ENCODE measurements at places on chromosomes 6 and 20. TPM values are rescaled to one million over a fixed set of nuclear protein-coding genes. Genes with fewer than 3 reads are reported as not detected.

The SASH1 gene
- total RNA-seq, result 16.4 TPM

The TSPO2 gene
- total RNA-seq, result not detected

GRCh38 chr6:18395856-18396197 lies 8.7 kb downstream of the RNF144B start:
- no peak for DNase-seq

GRCh38 chr6:157800420-157801237 lies 22.4 kb upstream of the SNX9 start:
- DNase-seq, result no peak

The KCTD20 gene
- total RNA-seq, result 23.8 TPM

DNA sequence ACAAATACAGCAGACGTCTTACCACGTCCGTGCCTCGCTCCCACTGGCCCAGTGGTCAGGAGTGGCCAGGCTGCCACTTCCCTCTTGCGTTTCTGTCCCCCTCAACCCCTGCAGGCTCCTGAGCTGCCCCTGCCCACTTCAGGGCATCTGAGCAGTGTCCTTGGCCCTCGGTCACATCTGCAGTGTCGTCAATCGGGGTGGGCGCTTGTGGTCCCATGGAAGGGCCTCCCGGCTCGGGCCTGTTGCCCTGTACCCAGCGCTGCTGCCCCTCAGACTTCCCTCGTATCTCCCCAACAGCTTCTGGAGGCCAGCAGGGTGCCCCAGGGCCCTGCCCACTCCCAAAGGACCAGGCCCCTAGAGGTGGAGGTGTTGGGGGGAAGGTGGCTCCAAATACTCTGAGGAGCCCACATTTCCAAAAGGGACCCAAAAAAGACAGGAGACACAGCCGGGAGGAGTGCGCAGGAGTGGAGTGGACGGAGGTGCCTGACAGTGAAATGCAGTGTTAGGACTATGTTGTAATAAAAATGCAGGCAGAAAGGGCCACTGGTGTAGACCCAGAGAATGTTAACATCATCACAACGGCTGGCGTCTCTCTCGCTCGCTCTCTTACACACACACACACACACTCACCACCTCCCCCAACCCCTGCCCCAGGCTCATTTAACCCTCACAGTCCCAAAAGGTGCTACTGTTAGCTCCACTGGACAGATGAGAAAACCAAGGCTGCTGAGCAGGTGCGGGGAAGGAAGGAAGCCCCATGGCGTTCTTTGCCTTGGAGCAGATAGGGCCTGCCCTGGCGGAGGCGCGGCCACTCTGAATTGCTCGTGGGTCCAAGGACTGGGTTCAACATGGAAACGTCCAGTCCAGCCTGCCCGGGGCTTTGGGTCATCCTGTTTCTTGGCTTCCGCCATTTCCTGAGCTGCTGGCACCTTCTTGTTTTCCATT lies 343.9 kb downstream of the ZFAND3 start:
- DNase-seq, result no peak

The ADTRP gene
- 56.6 TPM for total RNA-seq

GRCh38 chr20:58277578-58278472 lies 31.7 kb upstream of the RAB22A start:
- no peak for DNase-seq

DNA sequence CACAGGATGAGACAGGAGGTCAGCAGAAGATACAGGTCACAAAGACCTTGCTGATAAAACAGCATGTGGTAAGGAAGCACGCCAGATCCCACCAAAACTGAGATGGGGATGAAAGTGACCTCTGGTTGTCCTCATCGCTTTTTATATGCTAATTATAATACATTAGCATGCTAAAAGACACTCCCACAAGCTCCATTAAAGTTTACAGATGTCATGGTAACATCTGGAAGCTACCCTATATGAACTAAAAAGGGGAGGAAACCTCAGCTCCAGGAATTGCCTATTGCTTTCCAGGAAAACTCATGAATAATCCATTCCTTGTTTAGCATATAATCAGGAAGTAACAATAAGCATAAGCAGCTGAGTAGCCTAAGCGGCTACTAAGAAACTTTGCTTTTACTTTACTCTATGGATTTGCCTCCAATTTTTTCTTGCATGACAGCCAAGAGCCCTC lies 8.4 kb upstream of the RIN2 start:
- DNase-seq, result no peak

DNA sequence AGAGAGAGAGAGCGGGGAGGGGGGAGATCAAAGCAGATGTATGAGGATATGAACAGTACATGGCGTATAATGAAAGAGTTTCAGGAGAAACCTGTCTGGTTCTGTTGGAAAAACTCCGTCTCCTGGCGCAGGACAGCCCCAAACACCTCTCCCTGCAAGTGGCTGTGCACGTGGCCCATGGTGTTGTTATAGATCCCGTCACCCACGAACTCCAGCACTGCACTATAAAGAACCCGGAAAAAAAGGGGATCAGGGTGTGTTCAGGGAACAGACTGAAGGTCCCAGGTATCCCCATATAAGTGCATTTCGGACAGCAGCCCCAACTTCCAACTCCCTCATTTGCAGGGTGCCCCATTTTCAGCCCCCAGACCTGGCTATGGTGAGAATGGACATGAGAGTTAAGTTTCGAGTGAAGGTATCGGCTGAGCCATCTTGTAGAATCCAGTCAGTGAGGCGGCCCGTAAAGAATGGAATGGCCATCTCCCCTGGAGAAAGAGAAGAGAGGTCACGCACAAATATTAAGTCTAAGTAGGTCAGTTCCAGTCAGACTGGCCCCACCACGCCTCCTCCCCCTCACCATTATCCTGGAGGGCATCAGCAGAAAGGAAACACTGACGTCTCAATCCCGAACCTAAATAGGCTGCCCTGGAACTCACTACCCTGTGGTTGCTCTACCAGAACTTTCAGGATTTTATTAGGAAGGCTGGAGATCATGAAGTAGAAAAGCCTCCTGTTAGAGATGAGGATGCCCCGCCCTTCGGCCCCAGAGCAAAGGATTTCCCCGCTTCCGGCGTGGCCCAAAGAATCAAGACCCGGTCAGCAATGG lies 1.3 kb downstream of the TAP1 start:
- peak; percentile 68 for DNase-seq

DNA sequence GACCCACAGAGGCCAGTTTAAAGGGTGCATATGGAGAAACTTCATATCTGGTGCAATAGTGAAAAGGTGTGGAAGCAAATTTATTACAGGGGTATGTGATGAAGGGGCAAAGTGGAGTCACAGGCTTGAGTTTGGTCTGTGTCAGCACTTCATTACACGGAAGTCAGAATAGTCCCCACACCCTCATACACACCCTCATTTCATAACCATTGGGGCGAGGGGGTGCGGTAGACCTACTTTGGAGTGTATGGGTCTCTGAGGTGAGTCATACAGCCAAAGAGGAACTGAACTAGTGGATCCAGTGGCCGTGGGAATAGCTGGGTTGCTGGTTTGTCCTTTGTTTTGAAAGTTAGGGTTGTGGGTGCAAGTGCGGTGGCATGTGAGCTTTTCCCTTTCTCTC lies 3.3 kb downstream of the TM9SF4 start:
- DNase-seq, result peak; percentile 77

The BPIFB6 gene
- total RNA-seq, result not detected

GRCh38 chr6:2188856-2189384 lies 56.5 kb downstream of the GMDS start:
- no peak for DNase-seq

- DNase-seq, result no peak
Measured at GRCh38 chr20:43554369-43554768, 4.5 kb upstream of the SGK2 start.

GRCh38 chr20:60136645-60137401 lies 178.6 kb downstream of the CDH26 start:
- no peak for DNase-seq

DNA sequence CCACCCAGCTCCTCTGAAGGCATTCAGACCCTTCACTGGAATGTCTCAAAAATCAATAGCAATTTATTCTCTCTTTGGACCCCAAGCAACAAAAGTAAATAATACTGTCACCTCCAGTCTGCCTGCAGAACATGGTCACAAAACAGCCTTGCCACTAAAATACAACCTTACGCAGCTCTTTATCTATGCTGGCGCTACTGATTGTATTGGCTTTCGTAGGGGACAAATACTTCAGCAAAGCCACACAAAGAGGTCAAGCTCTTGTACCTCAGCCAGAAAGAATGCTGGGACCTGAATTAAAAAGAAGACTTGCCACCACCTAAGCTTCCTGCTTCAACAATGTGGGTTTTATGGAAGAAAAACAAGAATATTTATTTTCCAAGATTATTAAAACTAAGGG lies 57.2 kb downstream of the PRKN start:
- DNase-seq, result no peak
